H54 (cell line): ENCODE measurements at places on chromosomes 7 and 10.

GRCh38 chr10:86597306-86597705 is 57.0 kb upstream of the OPN4 start:
- DNase-seq, result no peak

DNA sequence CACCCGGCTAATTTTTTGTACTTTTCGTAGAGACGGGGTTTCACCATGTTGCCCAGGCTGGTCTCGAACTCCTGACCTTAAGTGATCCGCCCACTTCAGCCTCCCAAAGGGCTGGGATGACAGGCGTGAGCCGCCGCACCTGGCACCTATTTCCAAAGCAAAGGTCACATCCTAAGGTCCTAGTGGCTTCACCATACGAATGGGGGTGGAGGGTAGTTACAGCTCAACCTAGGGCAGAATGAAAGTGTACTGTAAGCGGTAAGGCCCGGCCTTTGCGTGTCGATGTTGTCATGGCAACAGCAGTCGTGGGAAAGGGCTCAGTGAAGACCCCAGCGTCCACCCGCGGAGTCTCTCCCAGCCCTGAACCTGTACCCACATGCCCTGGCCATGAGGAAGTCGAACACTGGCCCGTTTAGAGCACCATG is 1.6 kb upstream of the COX19 start:
- DNase-seq, result no peak

DNA sequence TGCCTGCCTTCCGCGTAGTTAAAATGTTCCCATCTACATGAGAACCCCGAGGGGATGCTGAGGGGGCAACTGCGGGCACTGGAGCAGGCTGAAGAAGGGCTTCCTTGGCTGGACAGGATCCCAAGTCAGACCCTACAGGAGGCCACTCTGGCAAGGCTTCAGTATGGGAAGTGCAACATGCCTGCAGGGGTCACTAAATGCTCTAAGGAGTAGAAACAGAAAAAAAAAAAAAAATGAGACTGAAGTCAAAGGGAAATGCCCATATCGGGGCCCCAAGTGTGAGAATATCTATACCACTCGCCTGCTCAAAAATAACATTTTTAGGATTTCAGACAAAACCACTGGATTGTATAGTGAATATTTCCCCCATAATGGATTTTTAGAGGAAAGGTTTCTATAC is 33.5 kb downstream of the FAM204A start:
- no peak for DNase-seq

- no peak for DNase-seq
These were observed 55.1 kb downstream of the UNCX start for GRCh38 chr7:1287752-1288201.

DNA sequence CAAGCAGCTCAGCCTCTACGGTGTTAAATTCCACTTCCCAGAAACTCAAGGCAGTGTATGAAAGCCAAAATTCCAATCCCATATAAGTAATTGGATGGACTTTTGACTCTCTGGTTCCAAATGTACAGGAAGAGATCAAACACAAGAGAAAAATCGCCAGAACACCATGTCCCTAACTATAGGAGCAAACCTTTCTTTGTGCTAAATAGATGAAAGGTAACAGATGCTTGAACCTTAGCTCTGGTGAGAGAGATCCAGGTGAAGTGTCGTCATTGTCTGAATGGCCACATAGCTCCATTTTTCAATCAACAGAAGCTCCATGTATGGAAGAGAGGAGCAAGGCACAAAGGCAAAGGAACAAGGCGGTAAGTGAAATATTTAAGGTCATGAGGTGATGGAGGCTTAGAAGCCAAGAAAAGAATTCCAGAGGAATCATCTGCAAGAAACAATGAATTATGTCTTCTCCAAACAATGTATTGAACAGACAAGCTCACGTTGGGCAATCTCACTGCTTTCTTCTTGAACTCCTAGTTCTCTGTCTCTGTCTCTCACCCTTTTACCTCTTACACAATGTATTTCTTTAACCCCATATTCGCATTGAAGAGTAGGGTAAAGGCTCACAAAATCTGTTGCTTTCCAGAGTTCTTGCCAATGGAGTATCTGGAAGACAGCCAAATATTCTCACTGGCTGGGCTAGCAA is 585.1 kb downstream of the GATA3 start:
- DNase-seq, result no peak

DNA sequence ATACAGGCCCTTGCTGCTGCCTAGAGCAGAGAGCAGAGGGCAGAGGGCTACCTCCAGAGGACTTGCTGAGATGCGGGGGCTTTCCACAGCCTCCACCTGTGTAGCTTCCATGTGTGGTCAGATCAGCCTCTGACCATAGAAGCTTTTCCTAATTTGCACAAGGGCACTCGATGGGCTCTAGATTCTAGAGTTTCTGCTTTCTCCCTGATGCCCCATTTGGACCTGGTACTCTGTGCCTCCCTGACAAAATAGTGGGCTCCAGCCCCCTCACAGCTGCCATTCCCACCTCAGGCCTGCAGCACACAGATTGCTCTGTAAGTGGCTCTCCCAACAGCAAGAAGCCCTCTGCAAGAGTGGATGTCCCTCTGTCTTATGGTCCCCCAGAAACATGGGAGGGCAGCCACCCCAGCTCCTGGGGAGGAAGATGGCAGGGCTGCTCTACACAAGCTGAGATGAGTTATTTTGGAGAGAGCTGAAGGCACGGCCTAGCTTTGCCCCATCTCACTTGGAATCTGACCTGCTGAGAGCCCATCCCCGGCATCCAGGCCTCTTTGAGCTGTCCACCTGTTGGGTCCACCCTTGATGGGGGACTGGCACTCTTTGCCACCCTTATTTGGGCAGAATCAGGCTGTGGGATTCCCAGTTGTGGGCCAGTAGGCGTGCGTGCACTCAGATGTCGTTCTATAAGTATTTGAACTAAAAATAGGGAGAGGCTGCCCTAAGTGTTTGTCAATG is 16.7 kb downstream of the TMEM273 start:
- no peak for DNase-seq

DNA sequence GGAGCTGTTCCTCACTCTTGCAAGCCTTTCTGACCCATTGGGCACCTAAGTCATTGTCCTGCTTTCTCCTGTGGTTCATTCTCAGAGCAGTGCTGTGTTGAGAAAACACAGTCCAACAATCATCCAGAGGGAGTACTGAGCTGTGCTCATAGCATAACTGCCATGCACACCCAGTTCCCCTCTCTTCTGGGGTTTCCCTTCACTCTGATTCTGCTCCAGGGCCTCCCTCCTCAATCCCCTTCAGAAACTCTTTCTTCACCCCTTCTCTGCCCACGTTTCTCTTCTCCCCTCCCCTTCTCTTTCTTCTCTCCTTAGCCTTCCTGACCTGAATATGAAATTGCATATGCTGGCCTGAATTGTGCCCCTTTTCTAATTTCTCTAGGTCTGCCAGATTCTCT is 155.8 kb downstream of the AOAH start:
- no peak for DNase-seq

DNA sequence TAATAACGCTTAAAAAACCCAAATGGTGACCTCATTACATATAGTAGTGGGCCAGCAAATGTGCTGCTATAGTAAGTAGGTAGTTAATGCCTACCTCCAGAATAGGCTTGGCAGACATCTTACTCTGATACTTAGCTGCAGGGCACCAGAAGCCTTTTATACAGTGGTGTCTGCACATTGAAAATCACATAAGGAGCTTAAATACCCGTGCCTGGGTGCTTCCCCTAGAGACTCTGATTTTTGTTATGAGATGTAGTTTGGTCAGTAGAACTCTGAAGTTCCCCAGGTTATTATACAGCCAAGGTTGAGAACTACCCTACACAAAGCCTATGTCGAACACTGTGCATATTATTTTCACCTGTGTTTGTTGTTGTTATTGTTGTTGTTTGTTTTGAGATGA is 47.2 kb downstream of the ANKIB1 start:
- no peak for DNase-seq

- DNase-seq, result no peak
These were observed 689.5 kb downstream of the DNAJB9 start for GRCh38 chr7:109259151-109259550.

DNA sequence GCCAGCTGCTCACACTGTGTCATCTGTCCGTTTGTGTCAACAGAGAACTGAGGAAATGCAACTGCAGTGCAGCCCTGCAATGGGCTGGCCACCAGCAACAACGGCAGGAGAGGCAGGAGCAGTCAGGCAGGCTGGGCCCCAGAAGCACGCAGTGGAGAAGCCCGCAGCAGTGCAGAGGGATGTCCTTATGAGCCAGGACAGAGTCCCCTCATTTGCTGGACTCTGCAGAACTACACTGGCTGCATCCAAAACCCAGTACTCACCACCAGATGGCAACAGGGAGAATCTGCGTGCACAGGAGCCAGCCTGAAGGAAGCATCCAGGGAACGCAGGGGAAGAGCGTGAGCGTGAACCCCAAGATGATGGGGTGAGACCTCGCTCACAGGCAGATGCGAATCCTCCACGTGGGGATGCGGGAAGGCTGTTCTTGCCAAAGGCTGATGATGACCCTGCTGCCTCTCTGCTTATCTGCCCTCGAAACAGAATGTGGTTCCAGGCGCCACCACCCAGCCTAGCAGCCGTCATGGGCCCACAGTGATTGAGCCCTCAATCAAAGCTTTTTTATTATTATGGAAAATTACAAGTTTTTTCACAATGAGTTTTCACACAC is 232.1 kb downstream of the PTPRN2 start:
- DNase-seq, result no peak

DNA sequence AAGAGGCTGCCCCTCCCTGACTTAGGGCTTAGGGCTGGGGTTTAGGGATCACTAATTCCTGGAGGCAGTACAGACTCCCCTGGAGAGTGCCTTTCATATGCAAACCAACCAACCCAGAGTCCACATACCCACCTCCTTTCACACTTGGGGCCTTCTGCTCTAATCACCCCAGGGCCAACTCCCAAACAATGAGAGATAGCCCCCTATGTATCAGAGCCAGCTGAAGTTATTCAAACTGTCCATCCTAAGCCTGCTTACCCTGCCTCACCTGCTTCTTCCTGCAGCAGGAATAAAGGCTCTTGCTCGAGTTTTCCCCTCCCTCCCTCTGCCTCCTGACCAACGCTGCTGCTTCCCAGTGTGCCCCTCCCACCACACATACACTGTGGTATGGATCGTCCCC is 51.8 kb upstream of the SLC35G1 start:
- no peak for DNase-seq

DNA sequence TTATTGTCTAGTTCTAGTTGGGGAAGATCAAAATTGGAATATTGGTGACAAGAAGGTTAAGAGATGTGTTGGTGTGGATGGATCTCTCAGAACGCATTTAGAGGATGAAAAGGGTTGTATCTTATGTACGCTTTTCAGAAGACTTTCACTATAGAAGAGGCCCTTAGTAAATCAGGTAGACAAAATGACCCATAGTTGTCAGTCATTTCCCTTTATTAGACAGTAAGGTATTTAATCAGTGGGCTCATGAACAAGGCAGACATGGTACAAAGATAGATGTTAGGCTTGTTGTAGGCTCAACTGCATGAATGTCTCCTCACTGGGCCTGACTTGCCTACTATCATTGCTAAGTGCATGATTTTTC is 359.2 kb downstream of the PHF14 start:
- no peak for DNase-seq

- DNase-seq, result no peak
These were observed 295.2 kb downstream of the CAMK1D start for GRCh38 chr10:12644380-12645144.

DNA sequence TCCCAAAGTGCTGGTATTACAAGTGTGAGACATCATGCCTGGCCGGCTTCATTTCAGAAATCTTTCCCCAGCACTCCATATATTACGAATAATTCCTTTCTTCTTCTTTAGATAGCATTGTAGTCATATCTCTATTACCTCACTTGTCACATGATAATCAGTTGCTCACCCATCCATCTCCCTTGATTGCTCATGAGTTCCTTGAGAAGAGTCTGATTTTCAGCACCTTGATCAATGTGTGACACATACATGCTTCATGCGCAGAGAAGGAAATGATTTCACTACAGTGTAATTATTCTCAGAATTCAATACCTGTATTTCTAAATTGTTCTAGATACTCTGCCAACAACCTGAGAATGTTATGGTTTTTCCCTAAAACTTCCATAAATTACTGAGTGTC is 26.7 kb upstream of the GGCT start:
- no peak for DNase-seq

DNA sequence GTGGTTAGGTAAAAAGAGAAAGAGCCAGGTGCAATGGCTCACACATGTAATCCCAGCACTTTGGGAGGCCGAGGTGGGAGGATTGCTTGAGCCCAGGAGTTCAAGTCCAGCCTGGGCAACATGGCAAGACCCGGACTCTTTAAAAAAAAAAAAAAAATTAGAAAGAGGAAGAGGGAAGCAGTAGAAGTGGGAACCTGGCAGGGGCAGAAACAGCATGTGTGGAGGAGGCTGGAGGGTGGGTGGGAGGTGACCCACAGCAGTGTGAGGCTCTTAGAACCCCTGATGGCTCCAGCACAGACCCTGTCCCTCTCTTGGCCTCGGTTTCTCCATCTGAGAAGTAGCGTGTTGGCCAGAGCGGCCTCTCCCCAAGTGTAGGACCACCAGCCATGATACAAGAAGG is 4.9 kb upstream of the CCL24 start:
- no peak for DNase-seq

GRCh38 chr7:156943091-156944041 is 6.1 kb upstream of the NOM1 start:
- no peak for DNase-seq

DNA sequence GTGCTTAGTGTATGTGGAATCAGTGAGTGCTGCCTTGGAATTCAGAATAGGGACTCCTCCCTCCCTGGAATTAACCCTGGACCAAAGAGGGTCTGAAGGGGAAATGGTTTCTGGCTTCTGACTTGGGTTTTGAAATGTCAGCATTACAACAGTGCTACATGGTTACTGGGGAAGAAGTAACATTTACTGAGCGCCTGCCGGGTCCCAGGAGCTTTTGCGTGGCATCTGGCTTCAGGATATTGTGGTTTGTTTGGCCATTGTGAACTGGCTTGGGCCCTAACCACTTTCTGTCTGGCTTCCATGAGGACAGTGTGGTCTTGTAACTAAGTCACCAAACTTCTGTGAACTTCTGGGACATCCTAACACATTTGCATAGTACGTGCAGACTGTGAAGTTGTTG is 21.3 kb downstream of the TSPAN15 start:
- no peak for DNase-seq
